ENCODE measurements at places on chromosomes 6 and 20.

DNA sequence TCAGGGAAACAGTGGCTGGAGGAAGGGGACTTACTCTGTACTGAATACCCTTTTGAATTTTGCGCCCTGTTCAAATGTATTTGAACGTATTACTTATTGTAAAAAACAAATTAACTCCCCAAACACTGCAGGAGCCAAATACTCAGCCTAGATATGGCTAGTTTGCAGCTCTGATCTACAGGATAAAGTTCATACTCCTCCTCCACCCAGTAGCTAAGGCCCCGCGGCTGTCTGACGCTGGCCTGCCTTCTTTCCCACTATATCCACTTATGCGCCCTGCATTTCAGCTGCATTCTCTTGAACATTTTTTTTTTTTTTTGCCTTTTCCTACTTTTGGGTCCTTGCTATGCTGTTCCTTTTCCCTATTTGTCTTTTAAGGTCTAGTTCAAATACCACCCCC is 6.5 kb downstream of the GSS start:
- DNase-seq, result no peak

- no peak for DNase-seq
These were observed 159.5 kb downstream of the JARID2 start for GRCh38 chr6:15405129-15406068.

GRCh38 chr20:57742507-57743181 is 32.8 kb upstream of the PMEPA1 start:
- DNase-seq, result no peak

GRCh38 chr6:115617031-115617430 is 443.7 kb downstream of the FRK start:
- DNase-seq, result no peak

- no peak for DNase-seq
These were observed 20.2 kb downstream of the HLA-DPA1 start for GRCh38 chr6:33053230-33053629.

DNA sequence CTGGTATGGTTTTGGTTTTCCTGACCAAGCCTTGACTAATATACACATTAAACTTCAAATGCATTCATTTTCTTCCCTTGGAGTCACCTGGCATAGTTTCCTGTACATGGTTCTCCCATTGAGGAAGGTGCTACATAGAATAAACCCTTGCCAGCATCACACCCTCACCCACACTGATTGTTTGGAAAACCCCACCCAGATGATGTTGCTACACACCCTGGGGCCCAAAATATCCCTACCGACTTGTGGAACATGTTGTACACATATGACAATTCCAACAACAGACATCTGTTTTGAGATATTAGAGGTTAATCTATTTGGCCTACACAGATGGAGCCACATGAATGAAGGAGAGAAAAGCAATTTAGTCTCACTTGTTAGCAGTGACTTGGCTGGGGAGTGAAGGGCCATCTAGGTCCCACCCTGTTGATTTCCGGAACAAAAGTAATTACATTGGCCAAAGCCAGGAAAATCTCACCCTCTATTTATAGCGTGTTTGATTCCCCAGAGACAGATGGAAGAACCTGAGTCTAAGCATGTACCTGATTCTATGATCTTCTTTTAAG is 606.0 kb upstream of the BTBD3 start:
- no peak for DNase-seq

- DNase-seq, result no peak
These were observed 57.3 kb downstream of the BCKDHB start for GRCh38 chr6:80163754-80164187.

DNA sequence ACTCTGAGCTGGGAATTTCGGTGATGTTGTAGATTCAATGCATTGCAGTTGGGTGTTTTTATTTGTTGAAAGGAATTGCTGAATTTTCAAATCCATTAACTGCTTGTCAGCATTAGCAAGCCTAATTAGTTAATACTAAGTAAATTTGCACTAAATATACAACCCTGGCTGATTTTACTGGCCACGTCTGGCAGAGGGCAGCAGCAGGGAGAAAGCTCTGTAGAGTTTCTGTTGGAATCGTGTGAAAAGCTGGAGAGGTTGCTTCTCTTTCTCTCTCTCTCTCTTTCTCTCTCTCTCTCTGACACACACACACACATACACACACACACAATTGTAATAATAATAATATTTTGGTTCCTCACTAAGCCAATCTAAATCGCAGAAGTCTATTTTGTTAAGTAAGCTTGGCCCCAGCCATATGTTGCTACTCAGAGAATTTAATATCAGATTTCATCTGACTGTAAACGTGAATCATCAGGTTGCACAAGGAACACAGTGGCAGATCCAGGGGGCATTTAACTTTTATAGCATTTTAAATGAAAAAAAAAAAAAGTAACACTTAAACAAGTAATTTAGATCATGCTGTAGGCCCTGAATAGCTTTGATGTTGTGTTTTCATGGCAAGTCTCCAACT is 289.5 kb downstream of the ESR1 start:
- DNase-seq, result no peak

DNA sequence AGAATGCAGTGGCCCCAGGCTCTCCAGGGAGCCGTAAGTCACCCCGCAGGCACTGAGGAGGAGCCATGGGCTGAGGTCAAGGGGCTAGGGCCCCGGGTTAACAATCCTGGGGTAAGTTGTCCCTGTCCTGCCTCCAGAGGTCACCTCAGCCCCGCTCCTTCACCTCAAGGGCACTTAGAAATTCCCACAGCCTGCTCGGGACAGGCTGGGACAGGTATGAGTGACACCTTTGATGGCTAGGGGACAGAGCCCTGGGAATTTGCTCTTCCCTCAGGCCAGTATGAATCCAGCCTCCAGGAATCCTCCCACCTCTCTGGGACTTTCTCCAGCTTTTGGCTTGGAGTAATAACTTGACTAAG is 3.5 kb upstream of the GRM4 start:
- DNase-seq, result no peak

GRCh38 chr6:87820343-87820984 is 118.4 kb upstream of the AKIRIN2 start:
- DNase-seq, result no peak

DNA sequence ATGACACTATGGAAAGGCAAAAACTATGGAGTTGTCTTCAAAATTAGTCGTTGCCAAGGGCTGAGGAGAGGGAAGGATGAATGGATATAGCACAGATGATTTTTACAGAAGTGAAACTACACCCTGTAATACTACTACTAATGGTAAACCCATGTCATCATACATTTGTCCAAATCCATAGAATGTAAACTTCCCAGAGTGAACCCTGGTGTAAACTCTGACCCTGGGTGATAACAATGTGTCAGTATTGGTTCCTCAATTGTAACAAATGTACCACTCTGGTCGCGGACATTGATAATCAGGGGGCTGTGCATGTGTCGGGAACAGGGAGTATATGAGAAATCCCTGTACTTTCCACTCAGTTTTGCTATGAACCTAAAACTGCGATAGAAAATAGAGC is 72.2 kb downstream of the CNBD2 start:
- no peak for DNase-seq

GRCh38 chr6:47471911-47472310 is 5.7 kb upstream of the CD2AP start:
- no peak for DNase-seq

- no peak for DNase-seq
These were observed 6.7 kb downstream of the TGM3 start for GRCh38 chr20:2302384-2303060.

DNA sequence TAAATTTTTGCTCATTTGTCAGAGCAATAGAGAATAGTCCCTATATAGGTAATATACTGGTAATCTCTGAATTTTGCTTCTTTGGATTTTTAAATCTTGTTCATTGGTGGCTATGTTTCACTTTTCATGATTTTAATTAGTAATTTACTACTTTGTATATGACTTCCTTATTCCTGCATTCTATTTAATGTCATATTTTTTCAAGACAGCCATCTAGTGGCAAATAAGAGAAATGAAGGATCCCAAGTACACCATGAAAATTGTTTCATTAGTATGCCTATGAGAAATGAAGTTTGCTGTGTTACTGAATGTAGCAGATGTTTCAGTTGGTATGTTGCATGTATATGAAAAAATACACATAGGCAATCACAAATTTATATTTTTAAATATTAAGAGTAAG is 82.4 kb downstream of the ZNF292 start:
- DNase-seq, result peak; percentile 41
